ENCODE measurements at places on chromosomes 1 and 21. TPM values are rescaled to one million over a fixed set of nuclear protein-coding genes. Genes with fewer than 3 reads are reported as not detected.

The C1orf232 gene
- not detected for total RNA-seq

The NPHS2 gene
- total RNA-seq: not detected

The RIMS3 gene
- total RNA-seq: 2.2 TPM

The IL10 gene
- 0.84 TPM for total RNA-seq

The CRYAA gene
- not detected for total RNA-seq

The DAB1 gene
- total RNA-seq: 0.04 TPM

The CCDC28B gene
- 1.1 TPM for total RNA-seq

The MPZ gene
- 1.4 TPM for total RNA-seq

The ROR1 gene
- 4.4 TPM for total RNA-seq

The IRF6 gene
- 159 TPM for total RNA-seq
